Right lobe of liver (tissue), 6 donors: ENCODE measurements at places on chromosomes 16 and 17.

GRCh38 chr17:68172461-68172954, 75.3 kb upstream of the AMZ2 start:
- H3K36me3 ChIP-seq: no peaks in the 10 kb centered on the region
- no peak overlapping the region for H3K27ac ChIP-seq
- H3K27me3 ChIP-seq: no peaks in the 10 kb centered on the region
- peak; percentile 57 for DNase-seq
- no peak overlapping the region for H3K4me3 ChIP-seq
- H3K4me1 ChIP-seq: no peaks in the 10 kb centered on the region

DNA sequence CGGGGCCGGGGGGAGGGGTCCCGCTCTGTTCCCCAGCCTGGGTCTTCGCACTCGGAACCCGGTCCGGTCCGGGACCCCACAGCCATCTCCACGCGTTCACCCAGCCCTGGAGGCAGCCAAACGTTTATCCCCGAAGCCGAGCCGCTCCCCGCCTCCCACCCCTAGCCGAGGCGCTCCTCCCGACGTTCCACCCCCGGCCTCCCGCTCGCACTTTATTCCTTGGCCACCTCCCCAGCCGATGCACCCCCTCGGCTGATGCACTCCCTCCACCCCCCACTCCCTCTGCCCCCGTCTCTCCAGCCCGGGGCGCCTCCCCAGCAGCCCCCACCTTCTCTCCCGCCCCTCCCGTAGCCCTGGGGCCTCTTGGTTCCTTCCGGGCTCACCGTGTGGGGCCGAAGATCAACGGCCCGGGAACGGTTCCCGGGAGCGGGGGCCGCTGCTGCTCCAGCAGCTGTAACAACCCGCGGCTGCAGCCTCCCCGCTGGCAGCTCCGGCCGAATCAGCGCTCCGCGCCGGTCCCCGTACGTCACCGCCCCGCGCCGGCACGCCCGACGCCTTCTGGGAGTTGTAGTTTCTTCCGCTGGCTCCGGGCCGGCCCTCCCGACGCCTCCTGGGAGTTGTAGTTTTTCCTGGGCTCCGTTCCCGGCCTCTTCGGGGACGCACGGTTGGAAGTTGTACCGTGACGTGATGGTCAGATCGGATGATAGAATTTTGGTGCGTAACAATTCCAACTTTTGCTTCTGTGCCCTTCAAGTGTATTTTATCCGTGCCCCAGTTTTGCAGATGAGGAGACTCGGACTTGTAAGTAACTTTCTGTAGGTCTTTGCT, at the start of the genes LRRC3C and ORMDL3:
TSS of gene LRRC3C (plus strand) at position 632 of the 828 bp plus-strand sequence. CDS start 13,792 bp downstream, outside the sequence.
TSS of gene ORMDL3 (minus strand) at position 501 of the 828 bp plus-strand sequence. CDS start 3,398 bp downstream, outside the sequence.
- H3K27me3 ChIP-seq: no peaks in the 10 kb centered on the region
- peak within 1 kb of the TSS; percentile 91 for H3K4me3 ChIP-seq
- H3K36me3 ChIP-seq: peaks cover 16% of the 10 kb centered on the region
- peak; percentile 97 for DNase-seq
- H3K27ac ChIP-seq: peak within 1 kb of the TSS; percentile 95

DNA sequence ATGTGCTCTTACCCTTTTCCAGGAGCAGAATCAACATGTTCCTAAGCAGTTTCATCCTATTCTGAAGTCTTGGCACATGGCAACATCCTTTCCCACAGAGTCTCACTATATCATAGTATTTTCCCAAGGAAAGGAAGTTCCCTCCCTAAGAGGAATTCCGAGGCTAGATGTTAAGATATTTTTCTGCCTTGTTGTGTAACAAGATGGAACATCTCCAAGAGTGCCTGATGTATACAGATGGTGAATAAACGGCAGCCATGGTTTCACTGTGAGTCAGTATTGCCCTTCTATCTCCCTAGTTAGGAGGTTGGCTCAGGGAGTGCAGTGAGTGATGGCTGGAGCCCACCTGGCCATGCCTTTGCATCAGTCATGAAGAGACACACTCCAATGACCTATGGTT, 48.2 kb downstream of the SPACA3 start:
- H3K27ac ChIP-seq: no peak overlapping the region
- no peak for DNase-seq
- no peaks in the 10 kb centered on the region for H3K4me1 ChIP-seq
- no peak overlapping the region for H3K4me3 ChIP-seq
- no peaks in the 10 kb centered on the region for H3K36me3 ChIP-seq

DNA sequence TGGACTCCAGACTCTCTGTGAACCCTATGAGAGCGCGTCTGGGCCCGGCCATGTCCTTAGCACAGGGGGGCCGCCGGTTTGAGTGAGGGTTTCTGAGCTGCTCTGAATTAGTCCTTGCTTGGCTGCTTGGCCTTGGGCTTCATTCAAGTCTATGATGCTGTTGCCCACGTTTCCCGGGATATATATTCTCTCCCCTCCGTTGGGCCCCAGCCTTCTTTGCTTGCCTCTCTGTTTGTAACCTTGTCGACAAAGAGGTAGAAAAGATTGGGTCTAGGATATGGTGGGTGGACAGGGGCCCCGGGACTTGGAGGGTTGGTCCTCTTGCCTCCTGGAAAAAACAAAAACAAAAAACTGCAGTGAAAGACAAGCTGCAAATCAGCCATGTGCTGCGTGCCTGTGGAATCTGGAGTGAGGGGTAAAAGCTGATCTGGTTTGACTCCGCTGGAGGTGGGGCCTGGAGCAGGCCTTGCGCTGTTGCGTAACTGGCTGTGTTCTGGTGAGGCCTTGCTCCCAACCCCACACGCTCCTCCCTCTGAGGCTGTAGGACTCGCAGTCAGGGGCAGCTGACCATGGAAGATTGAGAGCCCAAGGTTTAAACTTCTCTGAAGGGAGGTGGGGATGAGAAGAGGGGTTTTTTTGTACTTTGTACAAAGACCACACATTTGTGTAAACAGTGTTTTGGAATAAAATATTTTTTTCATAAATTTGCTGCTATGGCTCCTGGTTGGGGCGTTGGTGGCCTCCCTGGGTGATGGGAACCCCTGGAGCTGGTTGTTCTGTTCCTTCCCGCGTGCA, 23.1 kb downstream of the STAT5A start:
- H3K36me3 ChIP-seq: peaks cover 30% of the 10 kb centered on the region
- peak overlapping the region; percentile 43 for H3K27ac ChIP-seq
- peaks cover 20% of the 10 kb centered on the region for H3K4me1 ChIP-seq
- no peaks in the 10 kb centered on the region for H3K27me3 ChIP-seq
- DNase-seq: peak; percentile 89
- no peak overlapping the region for H3K4me3 ChIP-seq

GRCh38 chr17:67716405-67716798, 1.3 kb upstream of the NOL11 start:
- no peak for DNase-seq
- H3K27me3 ChIP-seq: no peaks in the 10 kb centered on the region
- no peaks in the 10 kb centered on the region for H3K36me3 ChIP-seq
- no peaks in the 10 kb centered on the region for H3K4me1 ChIP-seq
- no peak overlapping the region for H3K4me3 ChIP-seq

GRCh38 chr16:85759631-85760419, 8.9 kb upstream of the C16orf74 start:
- no peak overlapping the region for H3K4me3 ChIP-seq
- DNase-seq: peak; percentile 75
- H3K36me3 ChIP-seq: no peaks in the 10 kb centered on the region

GRCh38 chr16:84460406-84461028, 43.9 kb downstream of the MEAK7 start:
- H3K27ac ChIP-seq: no peak overlapping the region
- DNase-seq: no peak
- no peaks in the 10 kb centered on the region for H3K36me3 ChIP-seq
- H3K4me1 ChIP-seq: no peaks in the 10 kb centered on the region
- no peaks in the 10 kb centered on the region for H3K27me3 ChIP-seq

DNA sequence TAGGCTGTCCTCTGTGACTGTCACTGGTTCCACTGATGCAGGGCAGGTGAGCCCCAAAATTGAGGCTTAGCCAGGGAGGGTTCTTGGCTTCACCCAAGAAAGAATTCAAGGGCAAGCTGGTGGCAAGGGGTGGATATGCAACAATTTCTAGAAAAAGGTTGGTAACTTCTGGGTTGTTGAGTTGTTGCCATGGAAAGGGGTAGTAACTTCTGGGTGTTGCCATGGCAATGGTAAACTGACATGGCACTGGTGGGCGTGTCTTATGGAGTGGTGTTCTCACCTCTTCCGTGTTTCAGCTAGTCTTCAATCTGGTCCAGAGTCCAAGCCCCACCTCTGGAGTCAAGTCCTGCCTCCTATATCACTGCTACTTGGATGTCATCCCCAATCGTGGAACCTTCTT, 9.5 kb upstream of the GUCY2D start:
- no peak overlapping the region for H3K27ac ChIP-seq
- H3K4me1 ChIP-seq: no peaks in the 10 kb centered on the region
- DNase-seq: no peak
- no peaks in the 10 kb centered on the region for H3K27me3 ChIP-seq
- H3K36me3 ChIP-seq: no peaks in the 10 kb centered on the region
- H3K4me3 ChIP-seq: no peak overlapping the region

GRCh38 chr16:19765860-19766553, 47.9 kb downstream of the IQCK start:
- H3K27me3 ChIP-seq: no peaks in the 10 kb centered on the region
- peak; percentile 45 for DNase-seq
- no peaks in the 10 kb centered on the region for H3K4me1 ChIP-seq

- H3K27ac ChIP-seq: no peak overlapping the region
- DNase-seq: no peak
- H3K36me3 ChIP-seq: no peaks in the 10 kb centered on the region
- H3K4me3 ChIP-seq: no peak overlapping the region
- no peaks in the 10 kb centered on the region for H3K4me1 ChIP-seq
Observed at GRCh38 chr17:51947160-51947735, 211.3 kb downstream of the CA10 start.

- no peaks in the 10 kb centered on the region for H3K27me3 ChIP-seq
- DNase-seq: no peak
- H3K4me1 ChIP-seq: no peaks in the 10 kb centered on the region
- H3K4me3 ChIP-seq: no peak overlapping the region
- no peak overlapping the region for H3K27ac ChIP-seq
Observed at GRCh38 chr17:10094797-10095196, 103.6 kb downstream of the GAS7 start.

DNA sequence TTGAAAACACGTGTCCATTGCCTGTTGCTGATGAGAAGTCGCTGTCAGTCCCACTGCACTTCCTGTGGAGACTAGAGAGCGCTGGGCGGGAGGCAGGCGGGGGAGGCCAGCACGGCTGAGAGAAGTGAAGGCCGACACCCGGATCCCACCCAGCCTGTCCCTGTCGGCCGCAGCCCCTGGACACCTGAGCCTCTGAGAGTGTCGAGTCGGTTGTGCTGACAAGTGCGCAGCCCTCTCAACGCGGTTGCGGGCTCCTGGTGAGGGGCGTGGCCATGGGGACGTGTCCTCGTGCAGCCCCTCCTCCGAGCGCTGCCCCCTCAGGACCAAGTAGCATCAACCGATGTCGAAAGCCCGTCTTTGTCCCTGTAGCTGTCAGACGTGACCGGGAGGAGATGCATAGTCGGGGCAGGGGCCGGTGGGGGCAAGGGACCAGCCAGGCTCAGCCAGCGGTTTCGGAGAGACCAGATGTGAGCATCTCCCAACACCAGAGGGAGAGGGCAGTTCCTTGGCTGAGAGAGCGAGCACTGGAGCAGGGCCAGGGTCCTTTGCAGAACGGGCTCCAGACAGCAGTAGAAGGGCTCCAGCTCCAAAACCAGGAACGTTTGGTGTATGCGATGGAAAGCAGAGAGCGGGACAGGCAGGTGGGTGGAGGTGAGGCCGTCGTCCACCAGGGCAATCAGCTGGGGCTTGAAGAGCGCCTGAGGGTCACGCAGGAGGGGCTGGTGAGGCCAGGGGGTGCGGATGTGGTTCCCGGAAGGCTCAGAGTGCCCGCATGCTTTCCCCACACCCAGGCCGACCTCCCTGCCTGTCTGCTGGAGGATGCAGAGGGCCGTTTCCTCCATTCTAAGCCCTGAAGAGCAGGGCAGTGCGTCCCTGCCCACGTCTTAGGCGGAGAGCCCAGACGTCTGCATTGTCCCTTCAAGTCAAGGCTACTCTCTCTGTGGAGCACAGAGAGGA, 43.3 kb upstream of the CHMP6 start:
- no peaks in the 10 kb centered on the region for H3K36me3 ChIP-seq
- peak; percentile 42 for DNase-seq
- no peaks in the 10 kb centered on the region for H3K4me1 ChIP-seq
- no peaks in the 10 kb centered on the region for H3K27me3 ChIP-seq
- no peak overlapping the region for H3K27ac ChIP-seq
- H3K4me3 ChIP-seq: no peak overlapping the region

GRCh38 chr17:7439462-7440112, at the start of gene FGF11:
TSS of gene FGF11 (plus strand) at chr17:7439512. CDS start at chr17:7439621, 109 bp downstream.
- no peak within 1 kb of the TSS for H3K27ac ChIP-seq
- H3K27me3 ChIP-seq: no peaks in the 10 kb centered on the region
- no peak for DNase-seq
- peak within 1 kb of the TSS; percentile 31 for H3K4me3 ChIP-seq
- peaks cover 3% of the 10 kb centered on the region for H3K4me1 ChIP-seq

GRCh38 chr17:27542841-27543463, 86.7 kb downstream of the KSR1 start:
- H3K4me1 ChIP-seq: no peaks in the 10 kb centered on the region
- no peak overlapping the region for H3K27ac ChIP-seq
- H3K36me3 ChIP-seq: no peaks in the 10 kb centered on the region
- no peak overlapping the region for H3K4me3 ChIP-seq
- no peaks in the 10 kb centered on the region for H3K27me3 ChIP-seq

DNA sequence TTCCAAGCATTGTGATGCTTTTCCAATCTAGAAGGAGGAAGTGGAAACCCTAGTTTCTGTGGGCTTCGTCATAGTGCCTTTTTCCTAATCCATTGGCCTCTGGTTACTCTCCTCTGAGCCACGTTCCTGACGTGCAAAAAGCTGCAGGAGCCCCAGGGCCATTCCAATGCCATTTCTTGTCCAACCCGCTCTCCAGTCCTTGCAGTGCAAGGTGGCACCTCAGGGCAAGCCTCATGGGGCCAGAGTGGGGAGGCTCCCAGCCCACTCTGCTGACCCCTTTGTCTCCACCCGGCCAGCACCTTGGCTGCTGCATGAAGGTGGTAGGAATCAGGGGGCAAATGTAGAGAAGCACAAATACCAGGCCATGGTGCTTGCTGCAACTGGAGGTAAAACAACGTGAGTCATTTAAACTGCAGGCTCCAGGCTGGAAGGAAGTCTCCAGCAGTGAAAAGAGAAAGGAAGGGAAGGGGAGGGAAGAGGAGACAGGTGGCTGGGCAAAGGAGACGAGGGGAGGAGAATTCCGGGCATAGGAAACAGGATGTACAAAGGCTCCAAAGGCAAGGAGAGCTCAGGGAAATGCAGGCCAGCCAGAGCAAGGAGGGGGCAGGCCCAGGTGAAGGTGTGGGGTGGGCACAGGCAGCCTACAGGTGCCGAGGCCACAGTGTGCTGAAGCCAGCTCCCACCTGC, 168.2 kb upstream of the TNRC6C start:
- no peaks in the 10 kb centered on the region for H3K4me1 ChIP-seq
- H3K27ac ChIP-seq: no peak overlapping the region
- H3K27me3 ChIP-seq: no peaks in the 10 kb centered on the region
- no peak for DNase-seq

DNA sequence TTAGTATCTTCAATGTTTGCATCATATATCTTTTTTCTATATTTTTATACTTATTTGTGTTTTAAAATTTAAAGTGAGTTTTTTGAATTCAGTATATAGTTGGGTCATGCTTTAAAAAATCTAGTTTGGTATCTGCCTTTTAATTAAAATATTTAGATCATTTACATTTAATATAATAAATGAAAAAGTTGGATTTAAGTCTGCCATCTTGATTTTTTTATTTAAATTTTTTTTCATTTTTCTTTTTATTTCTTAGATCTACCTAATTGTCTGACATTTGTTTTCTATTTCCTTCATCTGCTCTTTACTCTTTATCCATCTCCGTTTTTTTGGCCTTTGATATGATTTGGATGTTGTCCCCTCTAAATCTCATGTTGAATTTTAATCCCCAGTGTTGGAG, 50.0 kb upstream of the N4BP1 start:
- H3K4me3 ChIP-seq: no peak overlapping the region
- H3K27ac ChIP-seq: no peak overlapping the region
- H3K36me3 ChIP-seq: no peaks in the 10 kb centered on the region
- H3K27me3 ChIP-seq: no peaks in the 10 kb centered on the region
- H3K4me1 ChIP-seq: no peaks in the 10 kb centered on the region
